AG08396 (cell line): ENCODE measurements at places on chromosomes 7 and 10.

DNA sequence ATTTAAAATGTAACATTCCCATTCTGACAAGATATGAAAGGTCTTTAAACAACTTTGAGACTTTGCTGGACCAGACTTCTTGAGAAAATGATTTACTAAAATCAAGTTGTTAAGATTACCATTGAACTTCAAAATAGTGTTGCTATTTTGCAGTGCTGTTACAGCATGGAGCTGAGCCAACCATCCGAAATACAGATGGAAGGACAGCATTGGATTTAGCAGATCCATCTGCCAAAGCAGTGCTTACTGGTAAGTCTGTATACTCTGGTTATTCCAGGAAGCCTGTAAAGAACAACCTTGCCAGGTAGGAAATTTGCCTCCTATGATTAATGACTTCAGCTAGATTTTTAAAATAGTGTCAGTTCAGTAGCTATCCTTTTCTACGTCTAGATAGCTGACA, 18.8 kb downstream of the TNKS2 start:
- no peak for DNase-seq

DNA sequence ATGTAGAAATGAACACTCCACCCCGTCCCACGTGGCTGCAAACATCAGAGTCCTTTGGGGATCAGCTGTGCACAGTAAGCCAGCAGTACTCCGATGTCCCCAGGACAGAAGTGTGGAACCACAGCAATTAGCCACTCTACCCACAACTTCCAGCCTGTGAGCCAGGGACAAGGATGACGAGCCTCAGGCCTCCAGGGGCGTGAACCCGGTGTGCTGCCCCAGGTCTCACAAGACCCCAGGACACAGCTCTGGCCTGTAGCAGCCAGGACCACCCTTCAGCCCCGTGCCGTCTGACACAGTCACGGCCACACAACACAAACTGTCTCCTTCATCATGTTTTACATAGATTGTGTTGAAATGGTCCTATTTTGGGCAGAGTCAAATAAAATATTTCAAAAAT, 113.0 kb upstream of the DIP2C start:
- DNase-seq: no peak

GRCh38 chr10:102410429-102411073, 8.0 kb downstream of the PSD start:
- DNase-seq: no peak

DNA sequence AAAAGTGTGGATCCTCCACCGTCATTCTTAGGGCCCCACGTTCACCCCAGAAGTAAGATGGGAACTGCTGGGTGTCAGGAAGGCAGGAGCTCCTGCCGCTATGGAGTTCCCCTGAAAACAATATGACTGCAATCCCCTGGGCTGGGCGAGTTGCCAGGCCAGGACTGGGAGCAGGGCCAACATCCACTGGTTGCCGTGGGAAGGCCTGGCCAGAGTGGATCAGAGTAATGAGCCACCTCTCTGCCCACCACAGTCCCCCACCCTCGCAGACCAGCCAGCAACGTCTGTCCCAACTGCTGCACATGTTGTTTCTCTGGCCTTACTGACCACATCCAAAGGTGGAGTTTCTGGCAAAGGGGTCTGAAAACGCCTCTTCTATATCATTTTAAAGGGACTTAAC, 86.6 kb downstream of the STRA8 start:
- peak; percentile 64 for DNase-seq

DNA sequence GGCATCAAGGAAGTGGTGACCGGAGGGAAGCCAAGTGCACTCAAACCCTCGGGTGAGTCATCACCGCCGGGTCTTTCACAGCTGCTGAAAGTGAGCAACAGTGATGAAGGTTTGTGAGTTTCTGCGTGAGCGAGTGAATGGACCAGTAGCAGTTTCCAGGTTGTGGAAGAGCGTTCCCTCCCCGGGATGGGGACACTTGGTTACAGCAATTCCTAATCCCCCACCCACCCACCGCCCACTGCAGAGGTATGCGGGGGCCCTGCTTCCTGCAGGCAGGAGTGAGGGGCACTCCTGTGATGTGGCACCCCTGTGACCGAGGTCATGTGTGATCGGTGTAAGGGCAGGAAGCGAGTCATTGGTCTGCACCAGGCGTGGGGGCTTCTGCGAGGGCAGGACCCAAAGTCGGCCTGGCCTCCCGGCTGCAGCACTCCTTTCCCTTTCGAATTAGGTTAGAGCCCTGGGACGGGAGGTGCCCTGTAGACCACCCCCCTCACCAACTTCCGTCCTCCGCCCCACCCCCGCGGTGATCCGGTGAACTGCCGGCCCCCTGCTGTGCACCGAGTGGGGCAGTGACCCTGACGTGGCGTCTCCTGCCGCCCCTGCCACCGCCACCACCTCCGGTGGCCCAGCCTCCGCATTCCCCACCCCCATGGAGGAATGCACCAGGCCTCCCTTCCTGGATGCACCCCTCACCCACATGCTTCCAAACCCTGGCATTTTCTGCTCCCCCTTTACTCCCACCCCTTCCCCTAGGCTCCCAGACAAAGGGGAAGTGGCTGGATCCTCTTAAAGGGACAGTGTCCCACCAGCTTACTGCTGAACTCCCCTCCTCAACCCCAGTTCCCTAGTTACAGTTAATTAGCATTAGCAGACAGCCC, 10.9 kb downstream of the LIMK1 start:
- DNase-seq: peak; percentile 92

DNA sequence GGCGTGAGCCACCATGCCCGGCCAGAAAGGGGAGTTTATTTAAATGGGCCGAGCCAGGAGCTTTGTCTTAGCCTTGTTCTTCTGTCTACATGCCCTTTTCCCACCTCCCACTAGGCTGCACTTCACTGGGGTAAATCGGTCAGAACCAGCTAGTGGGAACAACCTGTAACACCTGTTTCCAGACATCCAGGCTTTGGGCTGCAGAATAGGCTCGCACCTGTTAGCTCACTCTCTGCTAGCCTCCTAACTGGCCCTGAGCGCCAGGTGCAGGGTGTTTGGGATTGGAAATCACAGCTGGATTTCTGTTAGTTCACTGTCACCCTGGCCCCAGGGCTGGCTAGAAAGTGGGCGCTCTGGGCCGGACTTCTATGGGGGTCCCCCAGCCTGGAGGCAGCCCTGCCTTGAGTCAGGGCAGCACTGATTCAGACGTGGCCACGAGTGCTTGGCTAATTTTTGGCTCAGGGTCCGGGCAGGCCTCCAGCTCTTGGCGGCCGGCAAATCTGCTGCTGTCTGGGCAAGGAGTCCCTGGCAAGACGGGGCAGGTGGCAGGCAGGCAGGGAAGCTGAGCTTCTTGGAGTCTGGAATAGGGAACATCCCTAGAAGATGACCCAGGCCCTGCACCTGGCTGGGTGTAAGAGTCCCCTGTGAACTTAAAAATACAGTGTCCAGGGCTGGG, 48.6 kb downstream of the GTF2IRD1 start:
- DNase-seq: no peak

GRCh38 chr7:70408477-70408876, 723.5 kb upstream of the GALNT17 start:
- no peak for DNase-seq

DNA sequence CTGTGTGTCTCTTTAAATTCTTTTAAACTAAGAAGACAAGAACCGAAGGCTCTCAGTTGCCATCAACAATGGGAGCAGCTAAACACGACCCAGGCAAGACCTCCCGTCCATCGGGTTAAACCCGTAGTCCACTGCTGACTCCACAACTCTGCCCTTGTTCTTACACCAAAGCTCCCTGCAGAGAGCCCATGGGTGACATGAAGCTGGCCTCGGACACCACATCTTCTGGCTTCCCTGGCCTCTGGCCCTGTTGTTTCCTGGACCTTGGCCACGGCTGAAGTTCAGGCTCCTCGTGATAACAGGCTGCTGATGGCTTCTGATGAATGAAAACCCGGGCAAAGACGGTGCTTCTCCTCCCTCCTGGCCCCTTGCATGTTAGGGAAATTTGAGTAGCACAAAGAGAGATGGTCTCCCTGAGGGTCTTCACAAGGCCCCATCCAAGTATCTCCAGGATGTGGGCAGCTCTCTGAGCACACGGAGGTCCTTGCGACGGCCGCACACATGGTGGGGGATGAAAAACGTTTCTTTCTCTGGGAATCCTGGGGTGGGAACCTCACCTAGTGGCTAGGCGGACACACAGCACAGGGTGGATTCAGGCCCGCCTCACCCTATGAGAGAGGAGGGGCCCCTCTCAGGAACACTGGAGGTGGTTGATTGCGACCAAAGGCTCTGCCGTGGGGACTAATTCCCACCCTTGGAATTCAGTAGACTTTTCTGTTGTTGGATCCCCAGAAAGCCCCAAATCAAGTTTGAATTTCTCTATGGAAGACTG, 271.1 kb downstream of the ADARB2 start:
- no peak for DNase-seq

- no peak for DNase-seq
Measured at GRCh38 chr10:2953495-2953894, 113.9 kb upstream of the PFKP start.

GRCh38 chr10:10128387-10128786, 889.3 kb upstream of the CELF2 start:
- DNase-seq: no peak

- no peak for DNase-seq
Measured at GRCh38 chr7:98199131-98199530, 12.1 kb upstream of the BHLHA15 start.

- no peak for DNase-seq
Measured at GRCh38 chr7:136070736-136071505, 93.8 kb upstream of the MTPN start.

- no peak for DNase-seq
Measured at GRCh38 chr10:18699849-18700840, 40.9 kb downstream of the ARL5B start.

- no peak for DNase-seq
Measured at GRCh38 chr7:119733127-119733879, 539.7 kb upstream of the KCND2 start.

- no peak for DNase-seq
Measured at GRCh38 chr7:111082351-111082750, 8.6 kb upstream of the LRRN3 start.

DNA sequence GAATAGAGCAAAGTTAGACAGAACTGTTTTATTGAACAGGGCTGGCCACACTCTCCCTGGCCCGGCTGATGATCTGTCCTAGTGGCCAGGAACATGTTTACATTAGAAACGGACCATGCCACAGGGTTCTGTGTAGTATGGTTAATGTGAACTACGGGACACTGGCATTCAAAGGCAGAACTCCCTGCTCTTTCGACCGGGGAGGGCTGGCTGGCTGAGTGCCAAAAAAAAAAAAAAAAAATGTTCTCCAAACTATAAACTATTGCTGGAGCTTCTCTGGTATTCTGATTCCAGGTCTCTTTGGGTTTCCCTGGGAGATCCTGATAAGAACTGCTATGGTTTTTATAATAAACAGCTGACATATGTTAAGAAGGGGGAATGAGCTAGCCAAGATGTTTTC, 1262.6 kb upstream of the SORCS1 start:
- DNase-seq: no peak

DNA sequence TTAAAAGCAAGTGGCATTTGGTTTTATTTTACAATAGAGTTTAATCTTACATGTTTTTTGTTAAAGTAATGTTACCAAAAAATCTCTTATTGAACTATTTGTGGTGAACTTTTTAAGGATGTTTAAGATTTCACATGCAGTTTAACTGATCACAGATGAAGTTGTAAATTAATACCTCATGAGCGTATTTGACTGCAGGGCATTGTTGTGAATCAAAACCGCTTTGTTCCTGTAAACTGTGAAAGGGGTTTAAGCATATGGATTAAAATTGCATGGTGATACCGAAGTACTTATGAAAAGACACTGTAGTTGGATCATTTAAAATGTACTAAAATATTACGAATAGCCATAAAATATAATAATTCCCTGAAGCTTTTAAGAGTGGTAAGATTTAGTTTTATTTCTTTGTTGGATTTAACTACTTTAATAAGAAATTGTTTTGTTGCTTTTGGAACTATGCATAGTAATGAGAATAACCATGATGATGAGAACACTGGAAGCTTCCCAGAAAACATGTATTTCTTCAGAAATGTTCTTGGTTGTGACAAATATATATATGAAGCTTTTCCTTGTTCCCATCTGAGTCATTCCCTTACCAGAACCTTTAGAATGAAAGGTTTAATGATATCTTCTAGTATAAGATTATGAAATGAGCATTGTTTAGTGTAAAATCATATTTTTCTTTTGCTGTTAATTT, 131.3 kb downstream of the ADK start:
- DNase-seq: no peak

DNA sequence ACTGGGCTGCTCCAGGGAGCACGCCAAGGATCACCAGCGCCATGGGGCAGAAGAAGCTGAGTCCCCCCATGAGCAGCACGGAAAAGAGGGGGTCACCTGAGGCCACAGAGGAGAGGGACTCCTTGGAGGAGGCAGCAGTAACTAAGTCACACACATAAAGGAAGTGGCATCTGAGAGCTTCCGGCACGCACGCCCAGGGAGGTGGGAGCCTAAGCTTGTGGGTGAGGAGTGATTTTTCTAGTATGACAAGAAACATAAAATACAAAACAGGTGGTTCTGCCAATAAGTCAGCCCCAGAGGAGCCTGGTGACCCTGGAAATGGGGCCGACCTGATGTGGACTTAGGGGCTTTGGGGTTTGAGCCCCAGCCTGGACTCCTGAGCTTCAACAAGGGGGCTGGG, 60.8 kb downstream of the CARD11 start:
- no peak for DNase-seq

DNA sequence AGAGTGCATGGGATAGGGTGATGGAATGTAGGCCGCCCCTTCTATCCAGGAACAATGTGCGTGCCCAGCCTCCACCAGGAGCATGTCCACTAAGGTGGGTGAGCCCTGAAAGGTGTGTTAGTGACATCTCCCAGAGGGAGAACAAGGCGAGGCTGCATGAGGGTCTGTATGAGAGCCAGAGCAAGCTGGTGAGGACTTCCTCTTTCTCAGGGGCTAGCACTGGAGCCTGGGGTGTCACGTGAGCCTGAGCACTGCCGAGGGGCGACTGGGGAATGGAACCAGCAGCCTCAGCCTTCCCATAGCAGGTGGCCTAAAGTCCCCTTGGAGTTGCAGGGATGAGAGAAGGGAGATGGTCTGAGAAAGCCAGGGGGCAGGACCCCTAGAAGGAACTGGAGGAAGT, 156.3 kb upstream of the COBL start:
- DNase-seq: no peak

DNA sequence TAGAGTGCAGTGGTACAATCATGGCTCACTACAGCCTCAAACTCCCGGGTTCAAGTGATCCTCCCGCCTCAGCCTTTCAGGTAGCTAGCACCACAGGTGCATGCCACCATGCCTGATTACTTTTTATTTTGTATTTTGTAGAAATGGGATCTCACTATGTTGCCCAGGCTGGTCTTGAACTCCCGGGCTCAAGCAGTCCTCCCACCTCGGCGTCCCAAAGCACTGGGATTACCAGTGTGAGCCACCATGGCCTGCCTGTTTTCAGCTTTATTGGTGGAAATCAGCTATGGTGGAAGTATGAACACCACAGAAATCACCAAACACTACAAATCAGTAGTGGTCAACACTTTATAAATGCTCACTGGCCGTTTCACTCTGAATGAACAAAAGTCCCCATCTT, 299.9 kb upstream of the LYZL1 start:
- DNase-seq: no peak

DNA sequence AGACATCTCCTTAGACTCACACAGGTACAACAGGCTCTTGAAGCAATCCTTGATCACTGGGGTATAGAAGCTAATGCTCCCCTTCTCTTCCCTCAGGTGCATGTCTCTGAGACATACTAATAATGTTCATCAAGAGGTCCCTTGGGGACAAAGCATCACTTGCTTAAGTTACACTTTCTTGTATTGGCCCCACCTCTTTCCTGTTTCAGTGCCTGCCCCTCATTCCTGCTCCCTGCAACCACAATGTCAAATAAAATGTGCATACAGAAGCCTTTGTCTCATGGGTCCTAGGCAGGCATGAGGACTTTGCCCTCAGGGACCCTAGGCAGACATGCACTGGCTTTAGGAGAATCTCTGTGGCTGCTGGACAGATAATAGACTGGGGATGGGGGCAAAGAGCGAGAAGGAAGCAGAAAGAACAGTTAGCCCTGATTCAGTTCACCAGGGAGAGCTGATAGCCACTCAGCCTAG, 175.0 kb upstream of the NPY start:
- no peak for DNase-seq
